ENCODE measurements at places on chromosomes 1 and 21. TPM values are rescaled to one million over a fixed set of nuclear protein-coding genes. Genes with fewer than 3 reads are reported as not detected.

- DNase-seq = no peak
Observed at GRCh38 chr1:70211541-70211940, 6.2 kb upstream of the LRRC40 start.

The LYST gene
- 76.9 TPM for total RNA-seq

GRCh38 chr1:155080312-155081228 lies 1.9 kb downstream of the EFNA3 start:
- DNase-seq = peak; percentile 28

The PACC1 gene
- 16.9 TPM for total RNA-seq

The BRINP3 gene
- not detected for total RNA-seq

DNA sequence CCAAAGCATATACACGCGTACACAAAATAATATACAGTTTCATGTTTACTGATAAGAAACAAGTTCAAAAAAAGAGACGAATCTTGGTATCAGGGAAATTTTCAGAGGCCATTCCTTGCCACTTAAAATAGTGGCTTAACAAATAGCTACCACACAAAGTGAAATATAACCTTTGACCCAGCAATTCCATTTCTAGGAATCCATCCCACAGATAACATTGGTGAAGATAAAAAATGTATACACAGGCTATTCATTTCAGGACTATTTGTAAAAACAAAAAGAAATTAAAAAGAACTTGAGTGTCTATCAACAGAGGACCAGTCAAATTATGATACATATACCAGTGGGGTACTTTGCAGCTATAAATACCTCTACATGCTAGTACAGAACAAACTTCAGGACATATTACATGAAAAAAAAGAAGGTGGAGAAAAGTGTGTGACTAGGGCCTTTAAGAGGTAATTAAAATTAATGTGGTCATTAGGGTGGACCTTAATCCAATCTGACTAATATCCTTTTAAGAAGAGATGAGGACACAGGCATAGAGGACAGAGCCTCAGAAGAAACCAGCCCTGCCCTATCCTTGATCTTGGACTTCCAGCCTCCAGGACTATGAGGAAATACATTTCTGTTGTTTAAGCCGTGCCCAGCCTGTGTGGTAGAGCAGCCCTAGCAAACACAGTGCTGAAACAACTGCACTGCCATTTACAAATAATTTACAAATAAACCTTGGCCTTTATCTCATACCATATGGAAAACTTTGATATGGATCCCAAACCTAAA lies 7.8 kb downstream of the UBE2G2 start:
- DNase-seq = no peak

- no peak for DNase-seq
Observed at GRCh38 chr1:71660411-71660810, 579.6 kb upstream of the ZRANB2 start.

GRCh38 chr1:230768903-230769570 lies 21.8 kb downstream of the CAPN9 start:
- no peak for DNase-seq

DNA sequence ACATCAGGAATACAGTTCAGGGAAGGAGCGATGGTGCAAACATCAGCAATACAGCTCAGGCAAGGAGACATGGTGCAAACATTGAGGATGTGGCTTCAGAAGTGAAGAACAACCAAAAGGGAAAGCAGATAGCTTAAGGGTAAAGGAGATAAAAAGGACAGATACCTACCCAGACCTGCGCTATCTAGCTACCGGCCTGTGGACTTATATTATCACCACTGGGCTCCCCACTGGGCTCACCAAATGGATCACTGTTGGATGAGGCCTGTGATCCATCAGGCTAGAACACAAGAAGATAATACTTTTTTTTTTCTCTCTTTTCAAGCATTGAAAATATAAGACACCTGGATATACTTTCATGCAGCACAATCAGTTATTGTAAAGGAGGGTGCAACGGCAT lies 44.7 kb upstream of the C8B start:
- DNase-seq = no peak

The KIRREL1 gene
- not detected for total RNA-seq
